ENCODE measurements at places on chromosomes 5 and 9.

- H3K4me1 ChIP-seq, result no peaks in the 10 kb centered on the region
- no peak overlapping the region for H3K27ac ChIP-seq
- H3K27me3 ChIP-seq, result no peaks in the 10 kb centered on the region
- DNase-seq, result no peak
Measured at GRCh38 chr9:32606811-32607210, 28.7 kb downstream of the TAF1L start.

DNA sequence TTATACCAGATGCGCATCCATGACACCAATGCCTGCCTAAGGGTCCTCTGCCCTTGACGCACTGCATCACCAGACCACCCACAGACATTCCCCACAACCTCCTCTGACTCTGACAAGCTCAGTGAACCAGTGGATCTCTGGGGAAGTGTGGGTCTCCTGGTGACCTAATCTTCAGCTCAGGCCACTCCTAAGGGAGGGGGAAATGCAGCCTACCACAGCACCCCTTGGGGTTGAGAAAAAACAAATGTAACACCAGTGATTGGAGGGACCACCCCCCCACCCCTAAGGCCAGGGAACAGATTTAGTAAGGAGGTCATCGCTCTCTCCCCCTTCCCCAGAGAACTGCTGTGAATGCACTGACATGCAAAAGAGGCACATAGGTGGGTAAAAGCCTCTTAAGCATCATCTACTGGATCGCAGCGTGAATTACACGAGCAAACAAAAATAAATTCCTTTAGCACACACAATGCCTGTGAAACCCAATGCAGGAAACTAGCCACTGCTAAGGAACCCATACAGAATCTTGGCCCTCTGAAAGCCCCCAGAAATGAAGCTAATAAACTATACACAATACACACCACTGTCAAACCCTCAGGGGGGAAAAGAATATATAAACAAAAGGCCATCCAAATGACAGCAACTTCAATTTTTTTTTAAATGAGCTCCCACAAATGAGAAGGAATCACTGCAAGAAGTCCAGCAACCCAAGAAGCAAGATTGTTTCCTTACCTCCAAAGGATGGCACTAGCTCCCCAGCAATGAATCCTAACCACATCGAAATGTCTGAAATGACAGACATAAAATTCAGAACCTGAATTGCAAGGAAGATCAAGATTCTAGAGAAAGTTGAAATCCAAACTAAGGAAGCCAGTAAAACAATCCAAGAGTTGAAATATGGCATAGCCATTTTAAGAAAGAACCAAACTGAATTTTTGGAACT, 513.7 kb upstream of the PTGER4 start:
- H3K4me3 ChIP-seq, result no peak overlapping the region
- no peaks in the 10 kb centered on the region for H3K36me3 ChIP-seq
- DNase-seq, result no peak
- no peaks in the 10 kb centered on the region for H3K4me1 ChIP-seq
- H3K27me3 ChIP-seq, result no peaks in the 10 kb centered on the region

DNA sequence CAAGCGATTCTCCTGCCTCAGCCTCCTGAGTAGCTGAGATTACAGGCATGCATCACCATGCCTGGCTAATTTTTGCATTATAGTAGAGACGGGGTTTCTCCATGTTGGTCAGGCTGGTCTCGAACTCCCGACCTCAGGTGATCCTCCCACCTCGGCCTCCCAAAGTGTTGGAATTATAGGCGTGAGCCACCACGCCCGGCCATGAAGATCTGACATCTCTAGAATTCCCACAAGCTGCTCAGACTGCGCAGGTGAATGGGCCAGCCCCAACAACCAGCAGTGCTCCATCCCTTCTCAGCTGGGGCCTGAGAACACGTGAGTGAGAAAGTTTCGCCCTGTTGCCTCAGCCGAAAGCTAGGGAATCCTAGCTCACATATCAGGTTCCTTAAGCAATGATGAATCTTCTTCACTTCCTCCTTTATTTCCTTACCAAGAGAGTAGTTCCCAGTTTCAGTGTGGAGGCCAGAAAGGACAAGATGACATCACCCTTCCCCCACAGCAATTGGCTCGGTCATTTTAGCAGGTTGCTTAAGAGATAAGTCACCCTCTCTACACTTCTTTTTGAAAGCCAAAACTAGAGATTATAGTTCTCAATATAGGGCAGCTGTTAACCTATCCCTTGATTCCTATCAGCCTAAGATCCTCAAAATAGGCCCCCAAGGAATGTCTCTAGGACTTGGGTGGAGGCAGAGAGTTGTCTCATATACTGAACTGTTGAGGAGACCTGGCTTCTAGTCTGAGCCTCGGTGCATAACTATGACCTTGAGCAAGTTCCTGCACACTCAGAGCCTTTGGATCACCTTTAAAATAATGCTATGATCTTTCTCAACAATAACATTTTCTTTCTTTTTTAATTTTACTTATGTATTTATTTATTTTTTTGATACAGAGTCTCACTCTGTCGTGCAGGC, 23.9 kb upstream of the PPP2CA start:
- H3K36me3 ChIP-seq, result no peaks in the 10 kb centered on the region
- H3K4me3 ChIP-seq, result no peak overlapping the region
- DNase-seq, result no peak
- no peaks in the 10 kb centered on the region for H3K27me3 ChIP-seq
- no peak overlapping the region for H3K27ac ChIP-seq

- H3K4me3 ChIP-seq, result no peak overlapping the region
- DNase-seq, result peak; percentile 23
- 0 out of 2 replicates have a peak overlapping the region, but pooled peaks have one; percentile 19 for H3K27ac ChIP-seq
- peaks cover 14% of the 10 kb centered on the region for H3K4me1 ChIP-seq
- H3K27me3 ChIP-seq, result no peaks in the 10 kb centered on the region
Measured at GRCh38 chr9:98215821-98216220, 23.4 kb upstream of the CORO2A start.

DNA sequence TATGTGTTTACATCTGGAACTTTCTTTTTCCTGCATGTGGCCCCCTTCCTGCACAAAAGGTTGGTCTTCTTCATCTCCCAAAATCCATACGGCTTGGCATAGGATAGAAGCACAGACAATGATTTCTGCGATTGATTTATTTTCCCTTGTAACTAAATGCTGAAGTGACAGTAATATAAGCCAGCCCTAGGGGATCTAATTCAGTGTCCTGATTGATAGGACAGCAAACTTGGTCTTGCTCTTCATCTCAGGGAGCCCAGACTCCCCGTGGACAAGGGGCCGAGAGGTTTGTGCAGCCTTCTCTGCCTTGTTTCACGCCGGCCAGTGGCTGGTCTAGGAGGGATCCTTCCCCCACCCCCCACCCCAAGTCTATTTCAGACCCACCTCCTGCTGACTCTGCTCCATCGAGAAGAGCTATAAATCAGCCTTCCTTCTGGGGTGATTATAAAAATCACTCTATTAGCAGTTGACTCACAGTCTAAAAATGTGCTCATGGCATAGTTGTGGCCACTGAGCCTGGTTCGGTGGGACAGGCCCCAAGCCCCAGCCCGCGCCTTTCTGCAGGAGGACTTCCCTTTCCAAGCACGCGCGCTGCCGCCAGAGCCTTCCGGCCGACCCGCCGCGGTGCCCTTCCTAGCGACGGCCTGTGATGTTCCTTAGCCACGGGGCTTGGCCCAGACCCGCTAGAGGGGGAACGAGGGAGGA, 89.8 kb upstream of the COL5A1 start:
- no peaks in the 10 kb centered on the region for H3K36me3 ChIP-seq
- no peaks in the 10 kb centered on the region for H3K27me3 ChIP-seq
- H3K4me3 ChIP-seq, result no peak overlapping the region
- peak overlapping the region; percentile 83 for H3K27ac ChIP-seq
- peaks cover 53% of the 10 kb centered on the region for H3K4me1 ChIP-seq

- no peaks in the 10 kb centered on the region for H3K27me3 ChIP-seq
- H3K4me1 ChIP-seq, result no peaks in the 10 kb centered on the region
- H3K4me3 ChIP-seq, result no peak overlapping the region
Measured at GRCh38 chr5:147997486-147997885, 66.3 kb upstream of the SPINK5 start.

DNA sequence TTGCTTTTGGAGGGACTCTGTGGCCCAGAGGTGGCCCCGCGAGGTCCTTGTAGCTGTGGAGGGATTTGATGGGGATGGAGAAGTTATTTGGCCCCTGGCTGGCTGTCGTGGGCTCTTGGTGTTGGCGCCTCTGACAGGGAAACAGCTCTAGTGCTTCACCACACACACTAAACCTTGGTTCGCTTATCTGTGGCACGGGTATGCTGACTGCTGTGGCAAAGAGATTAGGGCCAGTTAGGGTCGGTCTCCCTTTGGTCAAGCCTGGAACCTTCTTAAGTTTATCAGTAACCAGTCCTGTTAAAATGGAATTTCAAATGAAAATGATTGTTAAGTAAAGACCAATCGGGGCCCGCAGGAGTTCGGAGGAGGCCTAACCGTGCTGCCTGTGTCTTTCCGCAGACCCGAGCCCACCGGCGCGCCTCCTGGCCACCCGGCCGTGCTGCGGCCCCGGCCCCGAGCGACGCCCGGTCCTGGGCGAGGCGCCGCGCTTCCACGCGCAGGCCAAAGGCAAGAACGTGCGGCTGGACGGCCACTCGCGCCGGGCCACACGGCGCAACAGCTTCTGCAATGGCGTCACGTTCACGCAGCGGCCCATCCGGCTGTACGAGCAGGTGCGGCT, 28.4 kb downstream of the NEURL1B start:
- H3K4me1 ChIP-seq, result peaks cover 8% of the 10 kb centered on the region
- H3K27me3 ChIP-seq, result no peaks in the 10 kb centered on the region
- no peak overlapping the region for H3K4me3 ChIP-seq
- no peak overlapping the region for H3K27ac ChIP-seq

GRCh38 chr5:168123631-168124528, 167.6 kb upstream of the WWC1 start:
- no peak for DNase-seq
- peaks cover 19% of the 10 kb centered on the region for H3K4me1 ChIP-seq
- H3K4me3 ChIP-seq, result no peak overlapping the region
- H3K36me3 ChIP-seq, result peaks cover 6% of the 10 kb centered on the region
- no peak overlapping the region for H3K27ac ChIP-seq

GRCh38 chr5:4204276-4205141, 608.9 kb downstream of the IRX1 start:
- H3K4me3 ChIP-seq, result no peak overlapping the region
- H3K36me3 ChIP-seq, result no peaks in the 10 kb centered on the region
- H3K27ac ChIP-seq, result no peak overlapping the region
- no peak for DNase-seq
- no peaks in the 10 kb centered on the region for H3K27me3 ChIP-seq
- no peaks in the 10 kb centered on the region for H3K4me1 ChIP-seq

DNA sequence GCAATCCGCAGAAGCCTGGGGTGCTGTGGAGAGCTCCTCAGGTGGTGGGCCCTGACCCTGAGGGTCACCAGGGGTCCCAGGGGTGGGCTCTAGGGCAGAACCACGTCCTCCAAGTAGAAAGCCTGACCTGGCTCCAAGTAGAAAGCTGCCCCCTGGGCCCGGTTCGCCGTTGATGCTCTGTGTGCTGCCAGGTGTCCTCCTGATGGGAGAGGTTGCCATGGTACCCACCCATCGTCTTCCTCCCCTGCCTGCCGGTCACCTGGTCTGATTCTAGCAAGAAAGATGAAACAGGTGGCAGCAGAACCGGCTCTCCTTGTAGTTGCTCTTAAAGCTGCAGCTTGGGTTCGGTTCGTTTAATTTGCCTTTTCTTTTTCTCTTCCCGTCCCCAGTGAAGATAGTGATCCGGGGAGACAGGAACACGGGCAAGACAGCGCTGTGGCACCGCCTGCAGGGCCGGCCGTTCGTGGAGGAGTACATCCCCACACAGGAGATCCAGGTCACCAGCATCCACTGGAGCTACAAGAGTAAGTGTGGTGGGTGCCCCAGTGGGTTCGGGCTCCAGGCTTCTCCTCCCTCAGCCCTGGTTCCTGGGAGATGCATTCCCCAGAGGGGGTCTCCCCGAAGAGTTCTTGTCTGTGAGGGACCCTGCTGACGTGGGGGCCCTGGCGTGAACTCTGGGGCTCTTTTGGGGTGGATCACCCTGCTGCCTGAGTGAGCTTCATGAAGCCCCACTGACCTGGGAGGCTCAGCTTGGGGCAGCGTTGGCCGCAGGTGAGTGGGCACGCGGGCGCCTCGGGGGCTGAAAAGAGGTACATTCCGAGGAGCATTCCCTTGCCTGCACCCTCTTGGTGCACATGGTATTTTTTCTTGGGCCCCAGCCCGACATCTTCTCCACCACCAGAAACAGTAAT, 15.6 kb downstream of the RABL6 start:
- H3K36me3 ChIP-seq, result peaks cover 37% of the 10 kb centered on the region
- no peak for DNase-seq
- no peak overlapping the region for H3K27ac ChIP-seq
- H3K4me3 ChIP-seq, result no peak overlapping the region
- H3K27me3 ChIP-seq, result no peaks in the 10 kb centered on the region

- H3K4me1 ChIP-seq, result no peaks in the 10 kb centered on the region
- H3K27me3 ChIP-seq, result no peaks in the 10 kb centered on the region
- no peaks in the 10 kb centered on the region for H3K36me3 ChIP-seq
- no peak overlapping the region for H3K4me3 ChIP-seq
Measured at GRCh38 chr5:31733371-31733770, 94.4 kb downstream of the PDZD2 start.

DNA sequence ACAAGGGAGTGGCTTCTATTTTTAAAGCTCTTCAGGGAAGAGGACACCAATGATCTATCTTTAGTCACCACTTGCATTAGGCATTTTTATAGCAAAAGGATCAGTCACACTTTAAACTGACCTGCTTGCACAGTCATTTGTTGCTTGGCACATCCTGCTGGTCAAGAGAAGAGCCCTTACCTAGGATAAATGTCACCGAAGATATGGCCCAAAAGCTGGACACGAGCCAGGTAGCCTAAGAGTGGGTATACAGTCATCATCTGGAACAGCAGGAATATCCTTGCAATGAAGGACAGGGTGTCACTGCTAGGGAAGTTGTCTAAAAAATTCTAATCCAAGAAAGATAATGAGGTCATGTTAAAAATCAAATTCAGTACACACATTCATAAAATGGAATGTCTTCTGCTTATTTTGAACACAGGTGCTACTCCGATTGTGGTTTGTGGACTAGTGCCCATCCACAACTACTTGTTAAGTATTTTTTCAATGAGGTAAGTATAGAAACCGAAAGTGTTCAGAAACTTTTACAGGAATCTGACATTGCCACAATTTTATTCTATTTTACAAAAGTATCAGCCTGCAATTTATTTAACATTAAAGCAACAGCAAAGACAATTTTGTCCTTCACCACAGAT, 78.4 kb downstream of the SLC38A9 start:
- DNase-seq, result peak; percentile 22
- peaks cover 34% of the 10 kb centered on the region for H3K4me1 ChIP-seq
- no peak overlapping the region for H3K4me3 ChIP-seq
- H3K36me3 ChIP-seq, result 0 out of 2 replicates have a peak, but pooled peaks cover 7% of the 10 kb centered on the region
- no peaks in the 10 kb centered on the region for H3K27me3 ChIP-seq
- H3K27ac ChIP-seq, result no peak overlapping the region

- DNase-seq, result no peak
- no peaks in the 10 kb centered on the region for H3K36me3 ChIP-seq
- no peaks in the 10 kb centered on the region for H3K27me3 ChIP-seq
- no peaks in the 10 kb centered on the region for H3K4me1 ChIP-seq
- H3K4me3 ChIP-seq, result no peak overlapping the region
Measured at GRCh38 chr5:22258139-22258538, 595.0 kb downstream of the CDH12 start.

GRCh38 chr5:116830079-116830478, 255.5 kb upstream of the SEMA6A start:
- H3K36me3 ChIP-seq, result no peaks in the 10 kb centered on the region
- no peak overlapping the region for H3K27ac ChIP-seq
- no peak for DNase-seq
- no peaks in the 10 kb centered on the region for H3K27me3 ChIP-seq
- H3K4me1 ChIP-seq, result peaks cover 7% of the 10 kb centered on the region

- H3K27me3 ChIP-seq, result peaks cover 33% of the 10 kb centered on the region
- H3K4me1 ChIP-seq, result no peaks in the 10 kb centered on the region
- H3K27ac ChIP-seq, result no peak overlapping the region
- no peak overlapping the region for H3K4me3 ChIP-seq
Measured at GRCh38 chr9:131759017-131759647, 19.3 kb upstream of the RAPGEF1 start.
